ENCODE measurements at places on chromosomes 5 and 9. TPM values are rescaled to one million over a fixed set of nuclear protein-coding genes. Genes with fewer than 3 reads are reported as not detected.
A peak's percentile ranks its signal among the peaks of the same experiment; 100 is the strongest.

GRCh38 chr5:127685662-127686061 is 17.5 kb upstream of the CCDC192 start:
- no peaks in the 10 kb centered on the region for H3K36me3 ChIP-seq
- no peaks in the 10 kb centered on the region for H3K4me1 ChIP-seq
- no peaks in the 10 kb centered on the region for H3K27me3 ChIP-seq
- no peak overlapping the region for H3K27ac ChIP-seq
- H3K4me3 ChIP-seq, result no peak overlapping the region

DNA sequence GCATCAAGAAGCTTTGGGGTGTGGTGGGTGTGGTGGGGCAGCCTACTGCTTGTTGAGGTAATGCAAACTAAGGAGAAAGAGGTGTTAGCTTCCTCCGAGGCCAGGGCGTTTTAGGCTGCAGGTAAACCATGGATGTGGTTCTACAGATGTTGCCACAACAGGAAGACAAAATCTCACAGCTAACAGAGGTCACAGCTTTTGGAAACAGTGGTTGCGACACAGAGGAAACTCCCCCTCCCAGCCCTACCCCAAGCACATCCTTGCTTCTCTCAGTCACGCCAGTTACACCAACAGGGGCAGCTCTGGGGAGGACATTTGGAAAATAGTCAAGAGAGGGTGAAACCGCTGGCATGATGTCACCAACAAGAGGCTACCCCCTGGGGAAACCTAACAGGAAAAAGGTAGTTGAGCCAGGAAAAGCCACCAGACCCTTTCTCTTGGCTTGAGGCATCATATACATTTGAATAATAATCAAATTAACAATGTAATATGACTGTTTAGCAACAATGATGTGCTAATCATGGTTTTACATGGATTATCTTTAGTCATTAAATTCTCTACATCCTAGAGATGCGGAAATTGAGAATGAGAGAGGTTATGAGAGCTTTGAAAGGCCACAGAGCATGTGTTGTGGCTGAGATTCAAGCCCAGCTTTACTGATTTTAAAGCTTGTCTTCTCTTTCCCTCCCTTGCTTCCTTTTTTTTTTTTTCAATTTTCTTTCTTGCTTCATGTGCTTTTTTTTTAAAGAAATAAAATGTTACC is 82.2 kb upstream of the IL12B start:
- H3K36me3 ChIP-seq, result no peaks in the 10 kb centered on the region
- no peak overlapping the region for H3K4me3 ChIP-seq
- DNase-seq, result no peak
- no peaks in the 10 kb centered on the region for H3K4me1 ChIP-seq
- no peak overlapping the region for H3K27ac ChIP-seq

DNA sequence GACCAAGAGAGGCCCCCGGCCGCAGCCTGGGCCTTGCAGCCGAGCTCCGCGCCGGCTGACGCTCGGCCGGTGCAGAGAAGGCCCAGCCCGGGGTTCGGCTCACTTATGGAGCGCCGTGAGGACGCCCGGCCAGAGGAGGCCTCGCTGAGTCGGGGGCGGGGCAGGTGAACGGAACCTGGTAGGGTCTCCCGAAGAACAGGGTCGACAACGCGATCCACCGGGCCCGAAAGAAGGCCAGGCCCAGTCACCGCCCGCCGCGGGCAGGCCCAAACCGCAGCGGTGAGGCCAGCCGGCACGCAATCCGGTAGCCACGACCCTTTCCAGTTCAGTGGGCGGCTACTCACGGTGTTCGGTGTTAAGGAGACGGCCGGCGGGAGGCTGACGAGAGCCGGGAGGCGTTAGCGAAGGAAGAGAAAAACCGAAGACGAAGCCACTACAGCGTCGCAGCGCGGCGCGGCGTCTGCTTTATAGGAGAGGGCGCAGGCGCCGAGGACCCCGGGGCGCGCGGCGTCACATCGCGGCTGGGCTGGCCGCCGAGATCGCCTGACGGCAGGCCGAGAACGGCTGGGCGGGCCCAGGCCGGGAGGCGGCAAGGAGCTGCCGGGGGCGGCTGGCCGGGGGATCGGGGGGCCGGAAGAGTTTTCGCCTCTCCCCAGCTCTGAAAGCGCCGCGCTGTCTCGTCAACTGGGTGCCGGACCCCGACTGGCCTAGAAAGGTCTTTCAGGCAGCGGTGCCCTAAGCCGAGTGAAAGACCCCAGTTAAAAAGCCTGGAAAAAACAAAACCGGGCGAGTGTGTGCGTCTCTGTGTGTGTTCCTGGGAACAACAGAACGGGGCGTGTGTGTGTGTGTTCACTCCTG is at the start of gene SKP1:
SKP1 (minus strand) TSS at position 440 of the 858 bp plus-strand sequence. CDS start 2,928 bp downstream, outside the sequence.
- H3K36me3 ChIP-seq, result no peaks in the 10 kb centered on the region
- peak within 1 kb of the TSS; percentile 99 for H3K27ac ChIP-seq
- H3K4me1 ChIP-seq, result peaks cover 35% of the 10 kb centered on the region
- H3K27me3 ChIP-seq, result no peaks in the 10 kb centered on the region

The FCN1 gene
- total RNA-seq, result 72.1 TPM
